ENCODE measurements at places on chromosomes 1 and 21.

DNA sequence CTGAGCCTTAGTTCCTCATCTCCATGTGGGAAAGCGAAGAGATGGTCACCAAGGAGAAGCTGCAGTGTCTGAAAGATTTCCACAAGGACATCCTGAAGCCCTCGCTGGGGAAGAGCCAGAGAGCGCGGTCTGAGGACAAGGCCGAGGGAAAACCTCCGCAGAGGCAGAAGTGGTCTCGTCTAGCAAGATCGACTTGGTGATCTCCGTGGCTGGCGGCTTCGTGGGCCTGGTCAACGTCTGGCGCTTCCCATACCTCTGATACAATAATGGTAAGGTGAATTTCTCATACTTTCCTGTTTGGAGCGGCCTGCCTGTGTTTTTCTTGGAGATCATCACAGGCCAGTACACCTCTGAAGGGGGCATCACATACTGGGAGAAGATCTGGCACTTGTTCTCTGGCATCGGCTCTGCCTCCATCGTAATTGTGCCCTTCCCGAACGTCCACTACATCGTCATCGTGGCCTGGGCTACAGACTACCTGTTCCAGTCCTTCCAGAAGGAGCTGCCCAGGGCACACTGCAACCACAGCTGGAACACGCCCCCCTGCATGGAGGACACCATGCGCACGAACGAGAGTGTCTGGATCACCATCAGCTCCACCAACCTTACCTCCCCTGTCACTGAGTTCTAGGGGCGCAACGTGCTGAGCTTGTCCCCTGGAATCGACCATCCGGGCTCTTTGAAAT, 841.1 kb upstream of the TMPRSS15 start:
- no peak for DNase-seq

DNA sequence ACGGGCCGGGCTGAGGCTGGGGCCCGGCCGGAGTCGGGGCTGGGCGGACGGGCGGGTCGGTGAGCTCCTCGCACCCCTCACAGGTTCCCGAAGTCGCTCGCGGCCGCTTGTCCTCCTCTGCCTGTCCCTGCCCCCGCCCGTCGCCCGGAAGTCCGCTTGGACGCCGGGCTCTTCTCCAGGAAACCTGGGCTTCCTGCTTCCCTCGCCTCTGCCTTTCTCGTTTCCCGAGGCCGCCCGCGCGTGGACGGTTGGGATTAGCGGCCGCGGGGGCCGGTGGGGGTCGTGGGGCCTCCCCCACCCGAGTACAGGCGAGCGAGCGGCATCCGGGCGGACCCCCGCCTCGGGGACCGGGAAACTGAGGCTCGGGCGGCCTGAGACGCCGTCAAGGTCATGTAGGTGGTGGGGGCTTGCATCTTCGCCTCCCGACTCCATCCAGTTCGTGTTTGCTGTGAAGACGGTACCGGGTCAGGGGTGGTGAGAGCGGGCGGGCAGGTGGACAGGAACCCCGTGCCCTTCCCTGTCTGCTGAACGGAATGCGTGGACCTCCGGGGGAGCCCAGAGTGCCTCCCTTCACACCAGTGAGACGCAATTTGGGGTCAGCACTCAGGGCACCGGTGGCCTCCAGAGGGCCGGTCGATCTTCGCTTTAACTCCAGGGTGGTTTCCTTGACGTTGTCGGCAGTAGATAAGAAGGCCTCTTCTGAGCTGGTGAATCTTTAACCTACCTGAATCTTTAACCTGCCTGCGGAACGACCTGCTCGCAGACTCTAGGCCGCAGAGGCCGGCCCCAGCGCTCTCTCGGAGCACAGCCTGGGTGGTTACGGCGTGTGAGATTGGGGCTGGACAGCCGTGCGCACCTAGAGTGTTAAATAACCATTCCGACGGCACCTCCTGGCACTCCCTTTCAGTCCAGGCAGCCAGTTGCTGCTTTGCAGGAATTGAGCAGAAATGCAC, 686 bp downstream of the ARF1 start:
- DNase-seq, result no peak

GRCh38 chr1:88698764-88699163, 14.7 kb downstream of the PKN2 start:
- DNase-seq, result no peak

DNA sequence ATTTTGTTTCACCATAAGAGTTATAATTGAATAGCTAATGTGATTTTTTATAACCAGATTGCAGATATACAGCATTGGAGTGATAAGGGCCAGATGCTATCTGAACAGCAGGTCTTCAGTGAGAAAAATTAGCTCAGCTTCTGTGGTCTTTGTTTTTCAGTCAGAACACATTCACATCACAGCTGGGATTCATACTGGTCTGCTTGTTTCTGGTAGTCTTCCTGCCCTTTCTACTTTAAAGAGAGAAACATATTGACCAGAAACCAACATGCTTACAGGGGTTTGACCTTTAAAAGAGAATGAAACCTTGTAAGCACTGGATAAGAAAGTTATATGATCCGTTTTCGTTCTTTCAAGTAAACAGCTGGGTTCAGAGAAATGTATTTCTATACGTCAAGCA, 213.7 kb upstream of the TMPRSS15 start:
- DNase-seq, result no peak

DNA sequence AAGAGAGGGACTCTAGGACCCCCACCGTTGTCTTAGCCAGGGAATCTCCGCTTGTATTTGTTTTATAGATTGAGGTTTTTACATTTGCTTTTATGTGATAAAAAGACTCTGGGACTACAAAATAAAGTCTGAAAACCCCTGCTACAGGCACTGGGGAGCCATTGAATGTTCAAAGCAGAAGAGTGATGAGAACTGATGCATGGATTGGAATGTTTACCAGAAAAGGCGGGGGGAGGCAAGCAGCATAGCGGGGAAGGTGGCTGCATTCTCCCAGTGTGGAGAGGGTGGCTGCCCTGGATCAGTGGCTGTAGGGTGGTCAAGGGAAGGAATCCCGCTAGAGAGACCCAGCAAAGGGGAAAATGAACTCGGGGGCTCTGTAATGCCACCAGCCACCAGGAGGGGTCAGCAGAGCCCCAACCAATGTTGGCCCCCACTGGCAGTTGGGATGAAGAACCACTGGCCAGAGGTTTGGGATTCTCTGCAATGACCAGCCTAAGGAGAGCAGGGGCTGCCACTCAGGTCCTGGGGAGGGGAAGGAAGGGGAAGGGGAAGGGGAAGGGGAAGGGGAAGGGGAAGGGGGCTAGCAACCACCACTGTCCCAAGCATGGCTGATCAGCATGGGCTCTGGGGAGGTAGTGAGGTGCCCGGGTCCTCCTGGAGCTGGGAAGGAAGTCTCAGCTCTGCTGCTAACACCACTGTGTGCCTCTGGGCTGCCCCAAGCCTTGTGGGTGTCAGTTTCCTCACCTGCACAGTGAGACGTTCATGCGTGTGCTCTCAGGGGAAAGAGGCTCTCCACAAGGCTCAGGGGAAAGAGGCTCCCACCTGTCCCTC, 19.2 kb upstream of the PEF1 start:
- DNase-seq, result no peak

DNA sequence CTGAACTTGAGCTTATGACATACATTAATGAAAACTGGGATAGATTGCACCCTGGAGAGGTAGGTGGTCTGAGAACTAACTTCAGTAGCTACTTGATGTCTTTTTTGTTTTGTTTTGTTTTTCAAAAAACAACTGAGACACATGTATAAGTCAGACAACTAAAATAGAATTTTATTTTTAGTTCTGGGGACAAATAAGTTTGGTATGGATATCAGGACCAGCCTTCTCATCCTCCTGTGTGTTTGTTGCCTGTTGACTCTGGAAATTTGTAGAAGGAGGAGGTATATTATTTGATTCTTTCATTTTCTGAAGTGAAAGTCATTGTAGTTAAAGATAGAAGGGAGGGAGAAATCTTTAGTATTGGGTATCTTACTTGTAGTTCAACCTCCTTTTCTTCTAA, 41.5 kb downstream of the MTF2 start:
- no peak for DNase-seq

GRCh38 chr1:22652881-22653316, at the start of gene C1QB:
Gene C1QB, plus strand, starts transcription at chr1:22653236. Its CDS starts 6,227 bp downstream, at chr1:22659463.
- DNase-seq, result no peak

DNA sequence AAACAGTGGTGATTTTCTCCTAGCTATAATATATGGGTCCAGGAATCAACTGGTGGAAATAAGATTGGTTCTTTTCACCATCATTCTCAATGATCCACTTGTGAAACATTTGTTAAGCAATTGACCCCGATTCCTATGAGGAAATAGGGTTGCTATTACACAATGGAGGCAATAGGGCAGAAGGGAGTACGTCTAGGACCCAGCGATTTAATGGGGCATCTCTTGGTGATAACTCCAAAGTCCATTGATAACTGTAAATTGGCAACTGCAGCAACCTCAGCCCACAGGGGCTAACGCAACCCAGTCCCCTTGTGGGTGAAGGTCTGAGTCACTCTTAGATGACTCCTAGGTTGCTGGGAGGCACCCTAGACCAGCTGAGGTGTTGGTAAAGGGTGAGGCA, 62.5 kb upstream of the BARHL2 start:
- DNase-seq, result no peak

- no peak for DNase-seq
Measured at GRCh38 chr21:31371715-31372470, 27.8 kb upstream of the TIAM1 start.

DNA sequence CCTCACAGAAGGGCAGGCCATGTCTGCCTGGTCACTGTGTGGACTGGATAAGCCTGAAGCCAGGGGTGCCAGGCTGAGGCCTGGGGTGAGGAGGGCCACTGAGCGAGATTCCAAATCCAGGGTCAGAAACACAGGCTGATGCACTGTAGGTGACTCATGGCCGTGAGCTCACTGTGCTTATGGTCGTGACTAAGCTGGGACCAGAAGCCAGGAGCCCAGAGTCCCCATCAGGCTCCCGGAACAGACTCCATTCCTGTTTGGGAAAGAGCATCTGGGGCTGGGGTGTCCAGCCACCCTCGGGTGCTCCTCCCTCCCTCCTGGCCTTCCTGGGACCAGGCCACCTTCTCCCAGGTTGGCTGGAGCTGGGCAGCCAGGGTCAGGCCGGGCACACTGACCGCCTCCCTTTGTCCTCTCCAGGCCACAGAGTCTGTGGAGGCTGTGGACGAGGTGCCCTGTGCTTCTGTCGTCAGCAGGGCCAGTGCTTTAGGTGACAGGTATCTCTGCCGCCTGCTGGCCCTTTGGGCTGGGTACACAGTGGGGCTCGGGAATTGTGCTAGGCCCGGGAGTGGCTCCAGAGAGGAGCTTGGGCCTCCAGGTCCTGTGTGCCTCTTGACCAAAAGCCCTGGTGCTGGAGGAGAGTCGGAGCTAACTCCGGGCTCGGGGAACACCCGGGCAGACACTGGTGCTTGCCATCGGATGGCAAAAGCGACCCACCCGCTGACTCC, 36.7 kb downstream of the AJAP1 start:
- no peak for DNase-seq

- no peak for DNase-seq
Measured at GRCh38 chr1:81542196-81542595, 258.5 kb upstream of the ADGRL2 start.

DNA sequence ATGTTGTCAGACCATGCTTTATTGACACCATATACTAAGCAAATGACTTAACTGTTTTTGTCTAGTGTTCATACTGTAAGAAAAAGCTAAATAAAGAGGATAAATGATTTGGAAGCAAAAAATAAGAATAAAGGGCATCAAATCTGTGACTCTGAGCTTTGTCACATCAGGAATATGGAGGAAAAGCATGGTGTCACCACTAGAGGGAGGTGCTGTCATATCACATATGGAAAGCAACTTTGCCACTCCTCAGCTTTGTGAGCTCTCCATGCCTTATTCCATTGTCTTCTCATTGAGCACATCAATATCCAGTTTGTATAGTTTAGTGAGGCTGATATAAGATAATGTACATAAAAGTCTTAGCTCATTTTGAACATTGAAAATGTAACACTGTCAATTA, 20.8 kb upstream of the GBP1 start:
- no peak for DNase-seq

DNA sequence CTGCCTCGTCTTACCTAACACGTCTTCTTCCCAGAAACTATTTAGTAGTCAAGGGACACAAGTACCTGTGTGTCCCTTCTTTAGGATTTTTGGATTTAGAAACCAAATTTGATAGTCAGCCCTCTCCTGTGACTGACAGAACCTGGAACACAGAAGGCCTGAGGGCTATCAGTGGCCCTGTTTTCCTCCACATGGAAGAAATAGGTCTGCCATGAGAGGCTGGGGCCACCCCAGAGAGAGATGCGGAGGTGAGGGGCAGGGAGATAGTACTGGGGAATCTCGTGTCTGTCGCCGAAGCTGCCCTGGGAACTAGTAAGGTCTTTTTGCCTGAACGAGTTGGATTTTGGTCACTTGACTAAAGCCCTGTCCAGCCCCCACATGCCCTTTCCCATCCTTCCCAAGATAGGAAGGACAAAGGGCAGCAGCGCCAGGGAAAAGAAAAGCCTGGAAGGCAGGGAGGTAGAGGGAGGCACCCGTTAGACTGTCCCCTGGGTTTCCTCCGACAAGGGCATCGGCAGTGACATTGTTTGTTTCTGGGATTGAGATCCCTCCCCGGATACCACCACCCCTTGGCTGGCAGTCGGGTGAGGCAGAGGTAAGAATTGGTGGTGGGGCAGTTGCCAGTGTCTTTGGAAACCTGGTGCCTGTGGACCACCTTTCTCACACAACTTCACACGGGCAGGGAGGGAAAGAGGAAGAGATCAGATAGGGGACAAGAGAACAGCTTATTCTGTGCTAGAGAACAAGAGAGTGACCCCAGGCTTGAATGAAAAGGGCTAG, 19.8 kb downstream of the SMIM12 start:
- no peak for DNase-seq

GRCh38 chr1:1943834-1944570, 24.9 kb upstream of the TMEM52 start:
- DNase-seq, result no peak

- no peak for DNase-seq
Measured at GRCh38 chr1:109485001-109485400, 1.3 kb downstream of the ATXN7L2 start.

DNA sequence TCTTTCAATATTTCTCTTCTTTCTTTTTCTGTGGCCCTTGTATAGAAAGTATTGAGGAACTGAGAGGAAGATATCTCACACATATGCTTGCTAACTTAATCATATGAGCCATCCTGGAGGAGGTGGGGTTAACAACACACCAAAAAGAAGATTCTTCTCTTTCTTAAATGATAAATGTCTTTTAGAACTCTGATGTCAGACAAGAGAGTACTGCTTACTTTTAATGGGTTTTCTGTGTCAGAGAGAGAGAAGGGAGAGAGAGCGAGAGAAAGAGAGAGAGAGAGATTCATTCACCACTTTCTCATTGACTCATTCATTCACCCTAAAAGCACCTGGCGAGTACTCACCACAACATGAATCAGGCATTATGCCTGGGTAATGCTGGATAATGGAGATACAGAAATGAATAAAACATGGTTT, 250.3 kb upstream of the SGIP1 start:
- no peak for DNase-seq

DNA sequence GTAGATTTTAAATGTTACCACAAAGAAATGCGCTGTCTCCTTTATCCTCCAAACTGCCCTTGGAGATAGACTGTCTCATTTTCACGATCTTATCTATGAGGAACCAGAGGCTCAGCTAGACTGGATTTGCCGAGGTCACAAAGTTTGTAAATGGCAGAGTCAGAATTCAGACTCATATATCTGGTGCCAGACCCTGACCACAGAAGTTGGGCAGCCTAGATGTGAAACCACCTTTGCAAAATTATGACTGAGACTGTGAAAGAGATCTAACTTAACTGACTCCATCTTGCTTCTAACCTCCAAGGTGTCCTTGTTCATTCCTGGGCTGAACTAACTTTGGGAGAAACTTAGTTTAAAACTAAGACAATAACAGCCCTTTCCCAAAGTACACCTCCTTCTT, 14.1 kb downstream of the CNR2 start:
- no peak for DNase-seq

- peak; percentile 16 for DNase-seq
Measured at GRCh38 chr1:154353460-154353904, 28.2 kb downstream of the ATP8B2 start.

Measured in HFF-Myc (cell line).